GM19239 (cell line): ENCODE measurements at places on chromosomes 4 and X.

- DNase-seq = no peak
Observed at GRCh38 chr4:84708406-84709135, 125.6 kb downstream of the CDS1 start.

DNA sequence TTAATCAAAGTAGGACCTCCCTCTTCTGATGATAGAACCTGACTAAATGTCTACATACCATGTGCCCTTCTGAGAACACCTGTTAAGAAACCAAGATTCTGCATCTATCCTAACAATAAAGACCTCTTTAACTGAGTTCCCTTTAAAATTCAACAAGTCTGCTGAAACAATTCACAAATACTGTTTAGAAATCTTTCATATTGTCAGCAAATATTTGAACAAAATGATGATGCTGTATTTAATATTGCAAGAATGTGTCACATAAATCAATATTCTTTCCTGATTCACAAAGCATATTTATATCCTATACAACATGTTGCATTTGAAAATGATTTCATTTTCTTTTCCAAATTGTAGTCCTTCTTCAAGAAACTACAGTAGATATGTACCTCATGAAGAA lies 59.6 kb upstream of the BMPR1B start:
- no peak for DNase-seq

DNA sequence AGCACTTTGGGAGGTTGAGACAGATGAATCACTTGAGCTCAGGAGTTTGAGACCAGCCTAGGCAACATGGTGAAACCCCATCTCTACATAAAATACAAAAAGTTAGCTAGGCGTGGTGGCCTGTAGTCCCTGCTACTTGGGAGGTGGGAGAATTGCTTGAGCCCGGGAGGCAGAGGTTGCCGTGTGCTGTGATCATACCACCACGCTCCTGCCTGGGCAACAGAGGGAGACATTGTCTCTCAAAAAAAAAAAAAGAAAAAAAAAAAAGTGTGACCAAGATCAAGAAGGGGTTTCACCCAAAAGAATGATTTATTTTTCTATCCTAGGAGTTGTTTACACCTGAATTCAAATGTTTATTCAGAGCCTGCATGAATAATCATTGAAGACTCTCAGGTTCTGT lies 572.4 kb upstream of the GALNT7 start:
- no peak for DNase-seq

DNA sequence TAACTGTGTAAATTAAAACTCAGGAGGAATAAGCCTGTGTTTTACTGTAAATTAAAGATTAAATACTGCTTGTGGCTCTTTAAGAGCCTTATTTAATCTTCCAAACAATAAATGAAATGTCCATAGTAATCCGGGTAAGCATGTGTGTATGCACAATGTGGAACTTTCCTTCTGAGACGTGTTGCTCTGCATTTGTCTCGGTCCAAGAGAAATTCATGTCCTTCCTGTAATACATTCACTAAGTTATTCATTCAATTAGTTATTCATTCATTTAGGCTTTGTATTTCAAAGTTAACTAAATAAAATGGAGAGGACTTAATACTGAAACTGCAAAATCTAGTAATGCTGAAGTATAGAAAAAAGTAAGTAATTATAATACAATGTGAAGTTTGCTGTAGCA lies 2728.8 kb downstream of the PCDH7 start:
- DNase-seq = no peak

- no peak for DNase-seq
Observed at GRCh38 chr4:2824836-2825381, 18.7 kb upstream of the ADD1 start.

- no peak for DNase-seq
Observed at GRCh38 chr4:23630110-23630509, 259.7 kb downstream of the PPARGC1A start.

DNA sequence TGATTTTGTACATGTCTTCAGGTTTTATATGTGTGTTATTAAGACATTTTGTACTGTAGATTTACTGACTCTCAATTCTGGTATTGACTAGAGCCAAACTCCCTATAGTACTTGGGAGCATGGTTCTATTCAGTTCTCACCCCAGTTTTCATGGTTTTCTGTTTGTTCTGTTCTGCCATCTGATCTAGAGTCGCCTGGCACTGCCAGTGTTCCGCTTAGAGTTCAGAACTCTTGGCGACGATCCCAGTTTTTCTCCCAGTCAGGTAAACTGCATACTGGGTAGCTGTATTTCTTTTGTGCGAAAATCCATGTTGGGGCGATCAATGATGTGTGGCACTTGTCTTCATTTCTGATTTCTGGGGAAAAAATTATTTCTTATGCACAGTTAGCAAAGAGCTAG lies 78.0 kb downstream of the PHOX2B start:
- DNase-seq = no peak

DNA sequence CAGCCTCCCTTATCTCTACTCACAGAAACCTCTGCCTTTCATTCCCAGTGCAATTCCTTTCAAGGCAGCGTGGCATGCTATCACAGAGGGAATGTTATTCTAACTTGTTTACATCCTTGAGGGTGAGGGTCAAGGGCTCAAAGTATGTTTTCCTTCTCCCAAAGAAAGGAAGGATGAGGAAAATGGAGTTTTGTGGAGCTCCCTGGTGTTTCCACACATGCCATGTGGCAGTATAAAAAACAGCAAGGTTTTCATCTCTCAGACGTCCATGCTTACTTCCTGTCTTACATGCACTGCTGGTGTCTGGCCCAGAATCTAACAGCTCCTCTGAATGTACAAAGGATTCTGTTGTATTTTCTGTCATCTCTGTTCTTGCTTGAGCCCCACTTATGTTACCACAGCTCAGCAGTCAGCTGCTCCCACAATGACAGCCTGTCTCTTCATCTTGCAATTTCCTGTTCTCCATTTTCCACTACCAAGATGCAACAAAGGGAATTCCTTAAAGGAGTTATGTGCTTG lies 128.0 kb downstream of the SNCA start:
- DNase-seq = no peak

- DNase-seq = no peak
Observed at GRCh38 chr4:14419516-14419915, 582.8 kb upstream of the CPEB2 start.

DNA sequence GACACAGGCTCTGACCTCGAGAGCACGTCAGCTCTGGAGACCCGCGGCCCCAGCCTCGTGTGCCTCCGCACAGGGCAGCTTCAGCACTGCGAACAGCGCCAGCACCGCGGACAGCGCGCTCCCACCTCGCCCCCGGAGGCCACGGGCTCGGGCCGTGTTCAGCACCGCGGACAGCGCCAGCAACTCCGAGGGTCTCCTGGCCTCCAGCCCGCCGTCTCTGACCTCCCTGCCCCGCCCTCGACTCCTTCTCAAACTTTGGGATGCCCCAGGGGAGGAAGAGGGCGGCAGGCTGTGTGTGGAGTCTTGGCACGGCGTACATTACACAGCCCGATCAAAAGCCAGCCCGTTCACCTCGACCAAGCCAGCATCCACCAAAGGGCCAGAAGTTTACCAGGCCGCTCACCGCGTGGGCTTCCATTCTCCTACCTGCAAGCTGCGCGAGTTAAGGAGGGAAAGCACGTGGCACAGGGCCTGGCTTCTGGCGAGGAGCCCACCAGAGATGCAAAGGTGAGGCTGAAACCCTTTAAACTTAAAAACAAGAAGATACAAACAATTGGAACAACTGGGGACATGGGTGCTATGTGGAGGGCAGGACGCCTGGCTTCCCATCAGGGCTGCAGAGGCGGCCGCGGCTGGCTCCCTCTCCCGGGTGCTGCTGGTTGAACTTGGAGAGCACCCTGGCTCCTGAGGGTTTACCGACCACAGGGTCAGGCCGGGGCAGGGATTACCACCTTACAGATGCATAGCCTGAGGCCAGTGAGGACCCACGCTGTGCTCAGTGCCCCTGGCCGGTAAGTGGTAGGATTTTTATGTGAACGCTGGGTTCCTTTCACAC lies 4.5 kb upstream of the NKX1-1 start:
- peak; percentile 51 for DNase-seq

- DNase-seq = no peak
Observed at GRCh38 chrX:96576368-96576767, 108.3 kb upstream of the DIAPH2 start.

DNA sequence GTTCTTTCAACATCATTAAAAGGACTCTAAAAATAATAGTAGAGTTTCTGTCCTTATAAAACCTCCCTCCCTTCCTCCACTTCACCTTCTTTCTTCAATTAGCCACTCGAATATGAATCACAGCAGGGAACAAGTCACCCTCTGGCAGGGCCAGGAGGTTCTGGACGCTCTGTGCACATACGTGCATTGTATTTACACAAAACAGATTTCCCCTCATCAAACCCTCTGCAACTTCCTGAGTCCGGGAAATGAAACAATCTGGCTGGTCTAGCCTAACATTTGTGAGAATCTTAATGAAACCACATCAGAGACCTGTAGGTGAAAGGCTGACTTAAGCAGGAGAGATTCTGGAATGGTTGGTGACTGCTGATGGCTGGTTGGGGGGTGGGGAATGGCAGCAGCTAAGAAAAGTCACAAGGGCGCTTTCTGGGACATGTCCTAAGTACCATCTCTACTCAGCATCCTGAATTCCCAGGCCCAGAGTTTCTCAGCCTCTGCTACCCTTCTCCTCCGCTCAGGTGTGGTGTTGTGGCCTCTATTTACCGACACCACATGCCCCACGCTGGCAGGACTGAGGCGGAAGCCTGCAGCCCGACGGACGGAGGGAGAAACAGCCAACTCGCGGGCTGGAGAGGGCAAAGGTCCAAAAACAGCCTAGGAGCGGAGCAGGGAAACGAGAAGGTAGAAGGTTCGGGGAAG lies 1.0 kb downstream of the ZDHHC9 start:
- DNase-seq = no peak

DNA sequence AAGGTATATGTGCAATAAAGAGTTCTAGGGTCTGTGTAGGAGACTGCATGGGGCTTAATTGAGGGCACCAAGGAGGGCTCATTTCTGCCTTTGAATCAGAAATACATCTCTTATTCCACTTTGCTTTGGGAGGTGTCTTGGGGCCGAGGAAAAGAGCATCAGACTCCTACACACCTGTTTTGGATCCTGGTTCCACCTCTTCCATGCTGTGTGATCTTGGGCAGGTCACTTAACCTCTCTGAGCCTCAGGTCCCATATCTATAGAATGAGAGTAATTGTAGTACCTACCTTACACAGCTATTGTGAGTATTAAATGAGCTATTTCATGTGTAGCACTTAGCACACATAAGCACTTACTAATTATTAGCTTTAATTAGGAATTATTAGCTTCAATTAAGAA lies 100.6 kb downstream of the RTL5 start:
- no peak for DNase-seq

DNA sequence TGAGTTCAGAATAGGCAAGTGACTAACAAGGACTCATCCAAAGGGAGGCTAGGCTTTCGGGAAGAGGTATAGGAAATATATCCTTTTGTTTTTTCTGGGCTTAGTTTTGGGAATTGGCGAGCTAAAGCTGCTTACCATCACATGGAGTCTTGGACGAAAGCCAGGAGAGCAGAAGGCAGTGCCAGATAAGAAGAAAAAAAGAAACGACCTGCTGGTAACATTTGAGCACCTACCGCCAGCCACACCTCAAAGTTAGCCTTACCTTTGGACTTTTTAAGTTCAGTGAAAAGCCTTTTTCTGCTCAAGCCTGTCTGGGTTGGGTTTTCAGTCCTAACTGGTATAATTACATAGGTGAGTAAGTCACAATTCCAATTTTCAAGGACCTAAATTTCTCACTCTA lies 85.1 kb upstream of the LCORL start:
- DNase-seq = no peak

DNA sequence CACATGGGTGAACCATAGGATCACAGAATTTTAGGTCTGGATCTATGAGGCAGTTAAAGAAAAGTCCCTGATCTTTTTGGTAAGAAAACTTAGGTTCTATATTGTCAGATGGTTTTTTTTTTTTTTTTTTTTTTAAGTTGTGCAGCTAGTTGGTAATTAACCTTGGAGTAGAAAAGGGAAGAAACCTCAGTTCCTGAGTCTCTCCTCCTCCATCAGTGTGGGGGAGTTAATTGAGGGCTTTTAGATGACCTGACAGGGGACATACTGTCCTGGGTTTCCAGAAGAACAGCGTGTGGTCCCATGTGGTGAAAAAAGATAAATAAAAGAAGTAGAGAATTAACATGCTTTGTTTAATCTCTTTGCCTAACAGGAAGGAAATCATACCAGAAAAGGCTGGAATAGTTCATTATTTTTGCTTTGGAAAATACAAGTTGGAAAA lies 123.7 kb downstream of the ARHGAP10 start:
- no peak for DNase-seq

DNA sequence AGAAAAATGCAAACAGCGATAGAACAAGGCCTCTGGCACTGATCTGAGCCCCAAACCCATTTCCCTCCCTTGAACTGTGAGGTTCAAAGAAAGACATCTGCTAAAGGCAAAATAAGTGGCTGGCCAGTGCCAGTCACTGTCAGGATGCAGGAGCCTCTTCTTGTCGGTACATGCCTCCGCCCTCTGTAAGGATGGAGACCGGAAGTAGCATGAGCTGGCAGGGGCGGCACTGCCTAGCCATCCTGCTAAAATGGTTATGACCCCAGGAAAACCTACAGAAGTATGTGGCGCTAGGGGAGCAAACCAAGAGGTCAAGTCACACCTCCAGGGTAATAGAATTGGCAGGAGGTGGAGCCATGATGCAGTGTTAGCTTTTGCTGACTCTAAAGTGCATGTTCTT lies 180.3 kb downstream of the DCLK2 start:
- no peak for DNase-seq

- DNase-seq = peak; percentile 50
Observed at GRCh38 chrX:70452143-70452733, 7.6 kb downstream of the DLG3 start.

GRCh38 chrX:24790166-24790565 lies 96.4 kb downstream of the POLA1 start:
- DNase-seq = no peak

DNA sequence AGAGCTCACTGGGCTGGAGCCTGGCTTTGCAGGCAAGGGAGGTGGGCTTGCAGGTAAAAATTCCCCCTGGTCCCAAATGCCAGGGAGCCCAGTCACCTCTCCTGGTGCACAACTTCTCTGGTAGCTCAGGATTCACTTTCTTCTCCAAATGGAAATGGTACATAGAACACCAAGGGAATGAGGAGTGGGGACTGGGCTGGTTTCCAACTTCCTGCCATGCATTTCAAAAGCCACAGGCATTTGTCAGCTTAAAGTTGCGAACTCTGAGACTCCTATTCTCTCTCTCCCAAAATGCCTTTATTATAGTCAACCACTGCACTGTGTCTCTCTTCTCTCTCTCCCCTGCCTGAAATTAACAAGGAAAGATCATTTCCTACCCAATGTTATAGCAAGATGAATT lies 177.3 kb downstream of the GRIA3 start:
- no peak for DNase-seq

DNA sequence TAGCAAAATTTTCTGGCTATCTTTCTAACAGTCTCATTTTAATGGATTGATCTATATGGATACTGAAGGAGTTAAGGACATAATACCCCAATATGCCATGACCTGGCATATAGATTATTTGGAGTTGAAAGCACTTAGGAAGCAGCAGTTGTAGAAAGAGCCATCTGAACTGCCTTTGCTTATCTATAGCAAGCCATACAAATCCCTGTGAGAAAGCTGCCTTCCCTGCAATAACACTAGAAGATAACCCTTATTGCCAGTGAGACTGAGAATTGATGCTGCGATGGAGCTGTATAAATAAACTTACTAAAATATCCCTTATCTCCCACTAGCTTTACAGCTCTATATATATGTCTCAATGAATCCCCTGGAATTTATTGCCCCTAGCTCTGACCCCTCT lies 346.3 kb downstream of the TECRL start:
- DNase-seq = no peak

- no peak for DNase-seq
Observed at GRCh38 chr4:157957905-157958304, 214.9 kb downstream of the GASK1B start.

- DNase-seq = no peak
Observed at GRCh38 chr4:80213117-80213815, 16.0 kb downstream of the PRDM8 start.
